ENCODE measurements at places on chromosomes 5 and 9.

DNA sequence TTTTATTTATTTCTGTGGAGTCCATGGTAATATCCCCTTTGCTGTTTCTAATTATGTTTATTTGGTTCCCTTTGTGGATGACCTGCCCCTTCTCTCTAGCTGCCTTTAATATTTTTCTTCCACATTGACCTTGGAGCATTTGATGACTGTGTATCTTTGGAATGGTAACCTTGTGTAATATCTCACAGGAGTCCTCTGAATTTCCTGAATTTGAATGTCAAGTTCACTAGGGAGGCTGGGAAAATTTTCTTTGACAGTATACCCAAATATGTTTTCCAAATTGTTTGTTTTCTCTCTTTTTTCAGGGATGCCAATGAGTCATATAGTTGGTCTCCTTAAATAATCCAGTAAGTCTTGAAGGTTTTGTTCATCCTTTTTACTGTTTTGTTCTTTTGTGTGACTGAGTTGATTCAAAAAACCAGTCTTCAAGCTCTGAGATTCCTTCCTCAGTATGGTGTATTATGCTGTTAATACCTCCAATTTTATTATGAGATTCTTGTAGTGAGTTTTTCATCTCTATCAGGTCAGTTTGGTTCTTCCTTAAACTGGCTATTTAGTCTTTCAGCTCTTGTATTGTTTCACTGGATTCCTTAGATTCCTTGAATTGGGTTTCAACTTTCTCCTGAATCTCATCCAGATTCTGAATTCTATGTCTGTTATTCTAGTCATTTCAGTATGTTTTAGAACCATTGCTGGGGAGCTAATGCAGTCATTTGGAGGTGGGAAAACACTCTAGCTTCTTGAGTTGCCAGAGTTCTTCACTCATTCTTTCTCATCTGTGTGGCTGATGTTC lies 349.0 kb upstream of the TARS1 start:
- DNase-seq: no peak

DNA sequence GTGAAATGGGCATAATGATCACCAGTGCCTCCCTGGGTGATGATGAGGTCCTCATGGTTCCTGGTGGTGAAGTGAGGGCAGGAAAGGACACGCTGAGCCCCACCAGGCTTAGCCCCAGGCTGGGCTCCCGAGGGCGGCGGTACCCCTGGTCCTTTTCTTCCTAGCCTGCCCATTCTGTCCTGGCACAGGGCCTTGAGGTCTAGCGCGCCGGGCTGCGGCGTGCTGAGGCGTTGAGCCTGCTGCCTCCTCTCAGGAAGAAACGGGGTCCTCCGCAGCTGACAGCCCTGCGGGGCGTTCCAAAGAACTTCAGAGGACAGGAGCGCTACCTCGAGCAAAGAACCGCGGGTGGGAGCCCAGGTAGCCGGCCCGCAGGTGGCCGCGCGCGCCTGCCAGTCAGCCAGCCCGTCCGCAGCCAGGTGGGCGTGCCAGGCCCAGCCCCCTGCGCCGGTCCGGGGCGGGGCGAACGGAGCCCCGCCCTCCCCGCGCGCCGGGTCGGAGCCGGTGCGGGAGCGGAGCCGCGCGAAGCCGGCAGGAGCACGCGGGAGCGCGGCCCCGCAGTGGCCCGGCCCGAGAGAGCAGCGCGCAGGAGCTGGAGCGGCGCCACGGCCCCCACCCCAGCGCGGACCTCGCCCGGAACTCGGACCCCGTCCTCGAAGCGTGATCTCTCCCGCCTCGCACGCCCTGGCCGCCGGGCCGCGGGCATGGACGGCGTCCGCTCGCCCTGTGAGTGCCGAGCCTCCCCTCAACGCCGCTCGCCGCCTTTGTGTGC lies at the start of gene WNK2:
Gene WNK2 (plus strand): TSS at position 477 of the 769 bp plus-strand sequence. CDS start 791 bp downstream, outside the sequence.
- peak; percentile 86 for DNase-seq

DNA sequence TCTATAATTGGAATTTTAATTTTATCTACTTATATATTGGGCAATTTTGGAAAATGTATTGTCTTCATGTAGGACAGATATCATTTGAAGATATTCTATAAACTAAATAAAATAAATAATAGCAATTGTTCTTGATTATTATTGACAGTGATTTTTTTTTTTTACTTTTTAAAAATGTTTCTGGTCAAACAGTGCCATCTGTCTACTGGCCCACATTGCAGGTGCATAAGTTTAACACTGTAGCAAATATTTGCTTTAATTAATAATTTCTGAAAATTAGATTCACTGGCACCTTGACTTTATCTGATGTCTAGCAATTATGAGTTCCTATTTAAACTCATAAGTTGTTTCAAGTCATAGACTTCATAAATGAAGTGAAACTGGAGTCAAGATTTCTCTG lies 41.1 kb upstream of the ISOC1 start:
- DNase-seq: no peak

GRCh38 chr5:146047396-146047795 lies 58.0 kb downstream of the PLAC8L1 start:
- DNase-seq: no peak

GRCh38 chr5:156594406-156594805 lies 255.7 kb upstream of the PPP1R2B start:
- DNase-seq: no peak

- DNase-seq: no peak
Observed at GRCh38 chr5:51379331-51379700, 3.9 kb upstream of the ISL1 start.

DNA sequence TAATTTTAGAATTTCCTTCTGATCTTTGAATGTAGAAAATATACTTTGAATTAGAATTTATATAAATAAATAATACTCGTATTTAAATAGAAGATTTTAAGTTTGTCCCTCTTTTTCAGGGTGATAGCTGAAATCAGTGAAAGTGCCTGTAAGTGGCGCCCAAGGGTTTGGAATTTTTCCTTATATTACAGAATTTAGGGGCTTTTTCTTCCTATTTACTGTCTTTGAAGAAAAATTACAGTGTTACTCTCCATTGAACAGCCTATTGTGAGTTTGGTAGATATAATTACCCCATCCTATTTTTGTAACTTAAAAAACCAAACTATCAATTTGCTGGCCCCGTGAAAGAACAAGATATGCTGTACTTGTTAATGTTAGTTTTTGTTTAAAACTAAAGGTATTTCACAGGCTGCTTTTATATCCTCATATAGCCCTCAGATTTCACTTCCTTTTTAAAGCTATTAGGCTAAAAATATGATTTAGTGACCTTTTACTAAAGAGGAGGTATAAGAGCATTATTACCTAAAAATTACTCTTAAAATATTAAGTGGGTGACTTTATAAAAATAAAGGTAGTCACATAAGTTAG lies 3.2 kb downstream of the MAP3K1 start:
- no peak for DNase-seq

GRCh38 chr5:116923344-116923743 lies 348.7 kb upstream of the SEMA6A start:
- DNase-seq: peak; percentile 71

DNA sequence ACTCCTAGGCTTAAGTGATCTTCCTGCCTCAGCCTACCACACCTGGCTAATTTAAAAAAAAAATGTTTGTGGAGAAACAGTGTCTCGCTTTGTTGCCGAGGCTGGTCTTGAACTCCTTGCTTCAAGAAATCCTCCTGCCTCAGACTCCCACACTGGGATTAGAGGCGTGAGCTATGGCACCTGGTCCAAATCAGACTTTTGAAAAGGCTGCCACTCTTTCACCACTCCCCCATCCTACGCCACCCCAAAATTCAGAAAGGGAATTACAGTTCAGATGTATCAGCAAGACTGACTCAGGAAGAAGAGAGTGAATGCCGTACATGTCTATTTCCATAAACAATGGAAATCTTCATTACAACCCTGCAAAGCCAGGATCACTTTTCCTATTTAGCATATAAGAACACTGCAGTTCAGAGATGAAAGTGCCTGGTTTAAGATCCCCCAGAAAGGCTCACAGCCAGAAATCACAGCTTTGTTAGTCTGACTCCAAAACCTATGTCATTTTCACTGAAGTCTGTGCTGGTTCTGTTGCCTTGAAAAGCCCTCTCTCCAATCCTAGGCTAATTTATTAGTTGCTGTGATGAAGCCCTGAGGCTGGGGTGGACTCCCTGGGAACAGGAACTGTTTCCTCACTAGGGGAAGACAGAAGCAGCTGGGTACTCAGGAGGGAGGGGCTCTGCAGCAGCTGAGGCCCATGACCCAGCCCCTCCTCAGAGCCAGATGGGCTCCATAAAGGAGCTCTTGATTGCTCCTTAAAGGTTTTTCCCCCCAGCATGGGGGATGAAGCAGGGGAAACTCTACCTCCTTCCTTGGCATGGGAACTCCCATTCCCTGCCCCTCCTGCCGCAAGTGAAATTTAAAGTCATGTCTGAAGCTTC lies 3.1 kb downstream of the FBLL1 start:
- DNase-seq: peak; percentile 55

DNA sequence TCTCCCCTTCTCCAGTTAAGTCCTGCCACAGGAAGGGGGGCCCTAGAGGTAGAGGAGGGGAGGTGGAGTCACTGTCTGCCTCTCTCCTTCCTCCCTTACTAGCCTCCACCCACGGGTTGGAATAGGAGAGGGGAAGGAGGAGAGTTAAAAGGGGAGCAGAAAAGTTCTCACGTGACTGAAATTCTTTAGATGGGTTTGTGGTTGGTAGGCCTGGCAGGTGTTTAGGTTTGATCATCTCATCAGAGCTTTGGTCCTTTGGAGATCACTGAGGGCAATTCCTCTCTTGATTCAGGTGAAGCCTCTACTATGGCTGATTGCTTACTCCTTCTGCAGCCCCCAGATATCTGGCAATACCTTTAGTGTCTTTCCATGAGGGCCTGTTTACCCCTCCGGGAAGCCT lies 24.9 kb upstream of the C5orf63 start:
- DNase-seq: no peak

GRCh38 chr9:33765411-33765810 lies 29.9 kb upstream of the PRSS3 start:
- DNase-seq: no peak

GRCh38 chr9:132648283-132648682 lies 21.5 kb downstream of the DDX31 start:
- no peak for DNase-seq

- no peak for DNase-seq
Observed at GRCh38 chr9:33942471-33943083, 106.1 kb downstream of the UBAP2 start.

DNA sequence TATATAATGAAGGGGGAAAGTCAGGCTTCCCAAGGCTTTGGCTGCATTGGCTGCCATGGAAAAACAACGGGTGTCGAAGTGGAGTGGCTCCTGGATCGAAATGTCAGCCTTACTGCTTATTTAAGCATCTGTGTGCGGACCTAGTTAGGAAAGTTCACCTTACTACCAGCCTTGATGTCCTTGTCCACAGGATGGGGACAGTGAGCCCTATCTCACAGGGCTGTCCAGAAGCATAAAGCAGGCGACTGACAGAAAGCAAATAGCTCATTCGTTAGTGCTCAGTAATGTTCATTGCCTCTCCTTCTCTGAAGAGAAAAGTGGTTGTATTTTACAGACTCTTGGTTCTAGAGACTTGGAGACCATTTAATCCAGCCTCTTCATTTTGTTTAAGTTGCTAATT lies 81.5 kb upstream of the NIPAL4 start:
- peak; percentile 35 for DNase-seq

GRCh38 chr5:94853120-94853519 lies 234.7 kb downstream of the SLF1 start:
- no peak for DNase-seq

- DNase-seq: no peak
Observed at GRCh38 chr5:67809589-67809988, 406.0 kb upstream of the PIK3R1 start.

- DNase-seq: no peak
Observed at GRCh38 chr5:151706906-151707305, 20.2 kb upstream of the SPARC start.

DNA sequence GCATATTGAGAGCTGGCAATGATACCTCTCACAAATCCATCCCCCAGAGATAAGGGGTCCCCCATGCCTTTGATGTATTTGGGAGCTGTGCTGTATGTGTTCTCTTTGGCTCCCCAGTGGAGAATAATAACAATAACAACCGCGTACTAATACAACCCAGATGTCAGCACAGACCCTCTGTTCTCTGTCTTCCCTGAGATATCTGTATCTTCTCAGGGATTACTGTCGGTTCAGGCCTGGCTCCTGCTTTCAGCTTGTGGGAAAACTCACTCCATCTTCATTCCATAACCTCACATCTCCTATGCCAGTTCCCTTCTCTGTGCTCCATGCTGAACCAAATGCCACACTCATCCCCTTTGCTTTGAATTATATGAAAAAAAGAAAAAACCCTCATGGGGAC lies 76.2 kb downstream of the TMC1 start:
- no peak for DNase-seq

DNA sequence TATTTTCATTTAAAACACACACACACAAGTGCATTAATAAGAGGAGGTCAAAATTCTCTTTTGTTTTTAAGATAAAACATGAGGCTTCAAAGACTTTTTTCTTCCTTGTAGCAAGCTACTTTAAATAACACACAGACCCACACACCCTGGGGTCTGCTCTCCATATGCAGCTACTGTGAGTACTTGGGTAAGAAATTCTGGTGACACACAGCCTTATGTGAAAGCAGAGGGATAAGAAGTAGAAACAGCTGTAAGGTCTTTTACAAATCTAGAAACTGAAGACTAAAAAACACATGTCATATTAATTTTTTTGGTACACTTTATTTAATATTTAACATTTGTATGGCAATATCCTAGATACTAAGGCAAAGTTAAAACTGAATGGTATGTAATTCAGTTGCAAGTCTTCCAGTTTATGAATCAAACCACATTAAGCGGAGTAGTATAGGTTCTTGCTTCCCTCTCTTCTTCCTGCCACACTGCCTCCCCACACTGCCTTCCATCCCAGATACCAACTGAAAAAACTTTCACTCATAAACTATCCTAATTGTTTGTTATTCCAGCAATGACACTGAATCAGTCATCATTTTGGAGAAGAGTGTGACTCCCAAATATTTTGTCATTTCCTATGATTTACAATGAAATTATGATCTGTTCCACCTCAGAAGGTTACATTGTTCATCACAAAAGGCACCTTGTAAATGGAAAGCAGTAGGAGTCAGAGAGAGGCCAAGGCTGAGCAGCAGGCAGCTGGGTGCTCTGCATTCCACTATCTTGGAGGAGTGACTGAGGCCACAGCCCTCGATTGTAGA lies 92.0 kb downstream of the PLCXD3 start:
- peak; percentile 61 for DNase-seq

DNA sequence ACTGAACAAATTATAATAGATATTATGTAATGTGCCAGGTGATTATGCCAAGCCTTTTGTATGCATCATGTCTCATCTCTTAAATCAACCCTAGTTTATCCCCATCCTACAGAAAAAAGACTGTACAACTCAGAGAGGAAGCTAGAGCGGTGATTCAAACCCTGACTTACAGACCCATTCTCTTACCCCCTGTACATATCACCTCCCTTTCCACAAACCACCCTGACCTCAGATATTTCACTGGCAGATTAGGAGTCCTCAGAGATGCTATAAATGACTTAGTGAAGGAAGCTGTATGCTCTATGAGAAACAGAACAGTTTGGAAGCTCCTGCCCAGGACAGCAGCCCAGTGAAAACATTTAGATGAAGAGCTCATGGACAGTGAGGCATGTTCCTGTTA lies 79.1 kb upstream of the RARS1 start:
- no peak for DNase-seq

GRCh38 chr9:125822902-125823301 lies 75.7 kb downstream of the PBX3 start:
- no peak for DNase-seq

Measured in endodermal cell (in vitro differentiated cells).